Stimulated activated CD4-positive, alpha-beta T cell treated with anti-CD3 and anti-CD28 coated beads, Interleukin-15, amount 100 ng/mL, for 48 hours (primary cell): ENCODE measurements at places on chromosomes 11 and 22.
A peak's percentile ranks its signal among the peaks of the same experiment; 100 is the strongest.

- no peak for DNase-seq
Observed at GRCh38 chr22:44578516-44579230, 80.6 kb upstream of the RTL6 start.

- no peak for DNase-seq
Observed at GRCh38 chr11:62221498-62221897, 13.0 kb downstream of the SCGB2A1 start.

DNA sequence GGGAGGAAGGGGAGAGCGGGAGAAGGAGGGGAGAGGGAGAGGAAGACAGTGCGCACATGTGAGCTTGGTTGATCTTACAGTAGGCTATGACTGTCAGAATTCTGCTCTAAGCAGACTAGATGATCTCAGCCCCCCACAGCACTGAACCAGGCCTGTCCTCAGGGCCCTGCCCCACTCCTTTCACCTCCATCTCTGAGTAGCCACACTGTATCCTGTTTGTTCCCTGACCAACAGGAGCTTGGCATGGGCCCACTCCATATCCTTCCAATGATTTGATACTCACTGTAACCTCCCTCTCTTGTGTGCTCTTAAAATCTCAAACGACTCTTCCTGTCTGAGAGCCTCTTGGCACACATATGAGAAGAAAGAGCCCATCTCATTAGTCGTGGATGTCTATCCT, 86.1 kb upstream of the PARVA start:
- DNase-seq = no peak

DNA sequence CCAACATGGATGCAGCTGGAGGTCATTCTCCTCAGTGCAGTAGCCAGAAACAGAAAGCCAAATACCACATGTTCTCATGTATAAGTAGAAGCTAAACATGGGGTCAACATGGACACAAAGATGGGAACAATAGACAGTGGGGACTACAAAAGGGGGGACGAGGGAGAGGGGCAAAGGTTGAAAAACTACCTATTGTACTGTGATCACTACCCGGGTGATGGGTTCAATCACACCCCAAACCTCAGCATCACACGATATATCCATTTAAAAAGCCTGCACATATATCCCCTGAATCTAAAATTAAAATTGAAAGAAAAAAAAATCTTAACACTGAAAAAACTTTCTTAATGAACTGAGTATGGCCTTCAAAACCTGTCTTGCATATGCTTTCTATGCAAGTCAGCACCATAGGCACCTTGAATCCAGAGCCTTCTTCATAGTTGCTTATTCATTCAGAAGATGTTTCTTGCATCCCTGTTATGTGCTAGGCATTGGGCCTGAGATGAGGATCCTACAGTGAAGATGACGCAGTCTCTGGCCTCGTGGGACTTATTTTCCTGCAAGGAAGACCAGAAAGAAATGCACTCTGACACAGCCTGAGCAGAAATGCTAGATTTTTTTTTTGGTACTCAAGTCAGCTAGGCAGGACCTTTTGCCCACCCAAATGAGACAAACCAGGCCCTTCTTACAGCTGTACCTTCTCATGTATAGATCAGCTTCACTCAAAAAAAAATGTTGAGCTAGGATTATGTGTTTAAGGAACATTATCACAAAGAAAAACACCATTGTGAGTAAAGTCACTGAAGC, 21.0 kb downstream of the NNMT start:
- DNase-seq = no peak

GRCh38 chr11:103619480-103619879, 417.0 kb upstream of the DDI1 start:
- no peak for DNase-seq

DNA sequence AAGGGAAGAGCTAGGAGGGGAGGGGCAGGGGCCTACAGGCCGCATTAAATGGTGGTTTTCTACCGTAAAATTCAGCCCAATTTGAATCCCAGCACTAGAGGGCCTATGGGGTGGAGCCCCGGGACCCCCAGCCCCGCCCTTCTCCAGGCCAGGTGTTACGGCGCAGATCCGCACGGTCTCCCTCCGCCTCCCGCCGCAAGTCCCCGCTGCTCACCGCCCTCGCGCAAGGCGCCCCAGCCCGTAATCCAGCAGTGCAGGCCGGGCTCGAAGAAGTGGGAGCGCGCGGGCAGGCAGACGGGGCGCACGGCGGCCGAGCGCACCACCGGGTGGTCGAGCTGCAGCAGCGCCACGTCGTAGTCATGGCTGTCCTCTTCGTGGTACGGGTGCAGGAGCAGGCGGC, 17.3 kb downstream of the KCTD17 start:
- DNase-seq = no peak

DNA sequence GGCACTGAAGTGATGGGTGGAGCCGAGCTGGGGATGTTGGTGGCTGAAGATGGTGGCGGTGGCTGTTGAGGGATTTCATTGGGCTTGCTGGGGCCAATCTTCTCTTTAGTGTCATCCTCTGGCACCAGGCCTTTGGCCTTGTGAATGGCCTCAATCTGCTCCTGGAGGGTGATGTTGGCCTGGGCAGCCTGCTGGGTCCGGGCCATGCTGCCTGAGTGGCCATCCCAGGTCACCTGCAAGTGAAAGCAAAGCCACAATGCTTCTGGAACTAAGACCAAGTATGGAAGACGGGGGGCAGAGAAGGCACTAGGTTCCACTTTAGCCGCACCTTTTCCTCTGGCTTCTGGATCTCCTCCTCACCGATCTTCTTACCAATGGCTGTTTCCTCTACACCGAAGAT, 12.1 kb upstream of the TBC1D10A start:
- DNase-seq = no peak

- DNase-seq = no peak
Observed at GRCh38 chr22:41598081-41598480, 8.4 kb upstream of the PMM1 start.

GRCh38 chr11:66465373-66466224, 1.1 kb upstream of the PELI3 start:
- DNase-seq = no peak

DNA sequence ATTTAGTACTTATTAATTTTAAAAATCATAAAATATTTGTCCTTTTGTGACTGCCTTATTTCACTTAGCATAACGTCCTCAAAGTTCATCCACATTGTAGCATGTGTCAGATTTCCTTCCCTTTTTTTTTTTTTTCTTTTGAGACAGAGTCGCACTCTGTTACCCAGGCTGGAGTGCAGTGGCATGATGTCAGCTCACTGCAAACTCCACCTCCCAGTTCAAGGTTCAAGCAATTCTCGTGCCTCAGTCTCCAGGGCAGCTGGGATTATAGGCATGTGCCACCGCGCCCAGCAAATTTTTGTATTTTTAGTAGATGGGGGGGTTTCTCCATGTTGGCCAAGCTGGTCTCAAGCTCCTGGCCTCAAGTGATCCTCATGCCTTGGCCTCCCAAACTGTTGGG, 10.6 kb downstream of the RAB6A start:
- DNase-seq = no peak

- peak; percentile 30 for DNase-seq
Observed at GRCh38 chr22:44351685-44352377, 39.1 kb upstream of the SHISAL1 start.

- no peak for DNase-seq
Observed at GRCh38 chr22:38353701-38354100, 36.5 kb upstream of the CSNK1E start.

- DNase-seq = no peak
Observed at GRCh38 chr11:111417766-111418435, 38.8 kb upstream of the POU2AF1 start.

DNA sequence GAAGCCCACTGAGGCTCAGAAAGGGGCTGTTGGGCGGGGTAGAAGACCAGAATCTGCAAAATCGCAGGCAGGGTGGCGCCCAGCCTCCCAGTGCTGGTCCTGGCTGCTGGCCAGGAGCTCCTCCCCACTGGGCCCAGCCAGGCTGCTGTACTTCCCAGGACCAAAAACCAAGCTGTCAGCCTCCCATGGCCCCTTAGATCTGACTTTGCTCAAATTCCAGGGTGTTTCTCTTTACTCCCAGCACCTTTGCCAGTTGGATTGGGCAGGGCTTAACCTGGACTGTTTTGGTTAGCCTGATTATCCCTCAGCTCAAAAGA, 44.2 kb upstream of the WEE1 start:
- DNase-seq = no peak

DNA sequence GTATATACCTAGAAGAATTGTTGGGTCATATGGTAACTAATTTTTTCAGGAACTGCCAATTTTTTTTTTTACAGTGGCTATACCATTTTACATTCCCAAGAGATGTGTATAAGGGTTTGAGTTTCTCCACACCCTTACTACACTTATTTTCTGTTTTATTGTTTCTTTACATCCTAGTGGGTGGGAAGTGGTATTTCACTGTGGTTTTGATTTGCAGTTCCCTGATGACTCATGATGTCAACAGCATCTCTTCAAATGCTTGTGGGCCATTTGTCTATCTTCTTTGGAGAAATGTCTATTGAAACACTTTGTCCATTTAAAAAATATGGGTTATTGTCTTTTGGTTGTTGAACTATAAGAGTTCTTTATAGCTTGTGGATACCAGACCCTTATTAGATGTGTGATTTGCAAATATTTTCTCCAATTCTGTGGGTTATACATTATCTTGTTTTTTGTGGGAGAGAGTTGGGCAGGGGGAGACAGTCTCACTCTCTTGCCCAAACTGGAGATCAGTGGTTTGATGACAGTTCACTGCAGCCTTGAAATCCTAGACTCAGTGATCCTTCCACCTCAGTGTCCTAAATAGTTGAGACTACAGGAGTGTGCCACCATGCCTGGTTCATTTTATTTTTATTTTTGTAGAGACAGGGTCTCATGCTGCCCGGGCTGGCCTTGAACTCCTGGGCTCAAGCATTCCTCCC, 30.3 kb upstream of the PISD start:
- no peak for DNase-seq

- DNase-seq = no peak
Observed at GRCh38 chr11:36019005-36019596, 75.2 kb downstream of the LDLRAD3 start.

DNA sequence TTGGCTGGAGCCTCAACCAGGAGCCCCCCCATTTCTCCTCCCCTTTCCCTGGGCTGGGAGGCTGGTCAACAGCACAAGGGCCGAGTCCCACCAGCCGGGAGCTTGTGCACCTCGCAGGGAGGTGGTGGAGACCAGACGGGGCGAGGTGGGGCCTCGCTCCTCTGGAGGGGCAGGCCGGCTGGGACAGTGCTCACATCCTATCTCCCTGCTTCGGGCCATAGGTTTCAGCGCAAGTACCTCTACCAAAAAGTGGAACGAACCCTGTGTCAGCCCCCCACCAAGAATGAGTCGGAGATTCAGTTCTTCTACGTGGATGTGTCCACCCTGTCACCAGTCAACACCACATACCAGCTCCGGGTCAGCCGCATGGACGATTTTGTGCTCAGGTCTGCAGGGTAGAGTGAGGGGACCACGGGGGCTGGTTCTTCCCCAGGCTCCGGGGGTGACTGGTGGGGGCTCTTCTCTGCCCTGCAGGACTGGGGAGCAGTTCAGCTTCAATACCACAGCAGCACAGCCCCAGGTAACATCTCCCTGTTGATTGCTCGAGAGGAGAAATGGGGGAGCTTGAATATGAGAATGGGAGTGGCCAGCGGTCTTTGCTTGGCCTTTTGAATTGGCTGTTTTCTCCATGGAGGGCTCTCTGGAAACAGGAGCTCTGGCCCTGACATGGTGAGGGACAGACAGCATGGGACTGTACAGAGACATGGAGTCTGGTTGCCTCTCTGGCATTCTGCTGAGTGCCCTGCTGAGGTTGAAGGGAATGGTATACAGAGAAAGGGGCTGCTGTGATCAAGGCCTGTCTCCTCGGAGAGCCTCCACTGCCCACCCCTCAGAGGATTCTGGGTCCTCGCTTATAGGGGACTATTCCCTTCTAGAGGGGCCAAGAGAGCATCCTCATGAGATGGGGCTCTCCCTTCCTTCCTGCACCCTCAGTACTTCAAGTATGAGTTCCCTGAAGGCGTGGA, 3.3 kb downstream of the SIDT2 start:
- DNase-seq = no peak

GRCh38 chr11:118055966-118056365, 20.9 kb upstream of the TMPRSS4 start:
- no peak for DNase-seq

DNA sequence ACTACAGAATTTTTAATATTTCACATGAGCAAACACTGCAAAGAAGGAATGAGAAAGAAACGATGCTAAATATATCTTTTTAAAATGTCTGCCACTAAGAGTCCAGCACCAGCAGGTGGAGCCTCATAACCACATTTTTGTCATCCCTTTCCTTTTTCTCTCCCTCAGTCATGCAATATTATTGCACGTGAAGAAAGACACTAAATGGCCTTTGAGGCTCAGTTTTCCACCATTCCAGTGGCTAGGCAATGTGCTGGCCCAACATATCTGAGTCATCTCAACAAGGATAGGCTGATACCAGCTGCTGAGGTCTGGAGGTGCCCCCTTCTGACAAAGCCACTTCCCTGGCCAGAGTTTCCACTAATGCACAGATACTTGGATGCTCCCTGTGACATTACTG, 1.8 kb downstream of the ALKBH8 start:
- no peak for DNase-seq

GRCh38 chr11:2461253-2461955, 16.6 kb downstream of the KCNQ1 start:
- DNase-seq = no peak

DNA sequence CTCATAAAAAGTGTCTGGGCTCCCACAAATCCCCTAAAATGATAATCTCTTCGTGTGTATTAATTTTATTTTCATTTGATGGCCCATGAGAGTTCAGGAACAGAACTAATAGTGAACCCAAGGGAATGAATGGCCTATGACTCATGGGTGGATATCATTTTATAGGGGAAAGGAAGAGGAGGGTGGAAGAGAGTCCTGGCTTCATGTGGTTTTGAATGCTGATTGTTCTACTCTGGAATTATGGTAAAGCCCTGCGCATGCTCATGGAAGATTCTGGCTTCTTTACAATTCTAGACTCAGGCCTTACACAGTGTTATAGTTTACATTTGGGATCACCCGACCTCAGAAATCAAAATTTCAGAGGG, 35.2 kb downstream of the MAML2 start:
- no peak for DNase-seq

DNA sequence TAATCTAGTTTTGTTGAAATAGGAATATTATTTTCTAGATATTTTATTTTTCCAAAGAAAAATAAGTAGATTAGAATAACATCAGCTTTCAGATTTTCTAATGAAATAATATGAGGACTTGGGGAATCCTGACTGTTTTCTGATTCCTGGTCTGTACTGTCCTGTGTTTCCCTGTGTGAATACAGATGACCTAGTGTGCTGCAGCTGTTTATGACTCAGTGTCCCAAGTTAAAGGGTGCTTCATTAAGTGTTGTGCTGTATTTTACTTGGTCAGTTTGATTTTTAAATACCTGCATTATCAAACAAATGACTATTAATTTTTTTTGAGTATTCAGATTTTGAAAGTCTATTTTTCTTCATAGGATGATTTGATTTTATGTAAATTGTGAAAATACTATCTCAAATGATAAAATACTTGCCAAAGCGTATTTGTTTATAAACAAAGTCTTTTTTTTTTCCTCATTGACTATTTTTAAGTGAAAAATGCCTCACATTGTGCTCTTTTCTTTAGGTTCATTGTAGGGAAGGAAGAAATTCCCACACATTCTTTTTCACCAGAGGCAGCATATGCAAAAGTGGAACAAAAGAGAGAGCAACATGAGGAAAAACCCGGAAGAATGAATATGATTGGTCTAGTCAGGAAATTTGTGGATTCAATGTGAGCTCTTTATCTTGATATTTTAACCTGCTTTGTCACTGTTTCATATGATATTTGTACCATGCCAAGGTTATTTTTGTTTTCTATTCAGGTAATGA, 264.2 kb downstream of the TMEM135 start:
- no peak for DNase-seq

- no peak for DNase-seq
Observed at GRCh38 chr11:78344094-78344493, 73.5 kb downstream of the GAB2 start.

GRCh38 chr11:87063982-87064381, 26.2 kb downstream of the TMEM135 start:
- no peak for DNase-seq

- DNase-seq = peak; percentile 95
Observed at GRCh38 chr11:65422633-65423515, at the start of gene NEAT1. NEAT1 (plus strand) TSS chr11:65422798.
